AG08395 (cell line): ENCODE measurements at places on chromosomes 7 and 10.

GRCh38 chr7:154427533-154427932 lies 375.3 kb downstream of the DPP6 start:
- no peak for DNase-seq

DNA sequence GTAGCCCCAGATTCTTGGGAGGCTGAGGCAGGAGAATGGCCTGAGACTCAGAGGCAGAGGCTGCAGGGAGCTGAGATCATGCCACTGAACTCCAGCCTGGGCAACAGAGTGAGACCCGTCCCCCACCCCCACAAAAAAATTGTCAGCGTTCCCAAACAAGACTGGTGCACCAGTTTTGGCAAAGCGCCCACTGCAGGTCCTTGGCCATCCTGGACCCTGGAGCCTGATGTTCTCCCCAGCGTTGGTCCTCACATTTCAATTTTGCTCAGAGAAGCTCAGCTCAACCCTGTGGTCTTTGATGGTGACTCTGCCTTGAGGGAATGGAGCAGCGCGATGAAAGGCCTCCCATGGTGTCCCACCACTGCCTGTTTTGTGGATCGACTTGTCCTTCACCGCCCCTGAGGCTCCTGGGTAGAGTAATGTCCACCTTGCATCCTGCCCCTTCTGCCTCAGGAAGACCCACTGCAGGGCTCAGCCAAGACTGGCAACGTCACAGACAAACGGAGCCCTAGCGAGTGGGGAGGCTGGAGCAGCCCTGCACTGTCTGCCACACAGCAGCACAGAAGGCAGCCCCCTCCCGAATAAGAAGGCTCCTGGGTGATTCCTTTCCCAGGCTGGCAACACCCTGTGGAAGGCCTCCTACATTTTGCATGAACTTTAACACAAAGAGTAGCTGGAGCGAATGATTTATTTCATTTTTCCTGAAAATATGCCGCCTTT lies 410.9 kb downstream of the TCERG1L start:
- no peak for DNase-seq

DNA sequence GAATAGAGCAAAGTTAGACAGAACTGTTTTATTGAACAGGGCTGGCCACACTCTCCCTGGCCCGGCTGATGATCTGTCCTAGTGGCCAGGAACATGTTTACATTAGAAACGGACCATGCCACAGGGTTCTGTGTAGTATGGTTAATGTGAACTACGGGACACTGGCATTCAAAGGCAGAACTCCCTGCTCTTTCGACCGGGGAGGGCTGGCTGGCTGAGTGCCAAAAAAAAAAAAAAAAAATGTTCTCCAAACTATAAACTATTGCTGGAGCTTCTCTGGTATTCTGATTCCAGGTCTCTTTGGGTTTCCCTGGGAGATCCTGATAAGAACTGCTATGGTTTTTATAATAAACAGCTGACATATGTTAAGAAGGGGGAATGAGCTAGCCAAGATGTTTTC lies 1262.6 kb upstream of the SORCS1 start:
- DNase-seq, result no peak

GRCh38 chr10:7261351-7261750 lies 149.5 kb downstream of the SFMBT2 start:
- DNase-seq, result no peak

DNA sequence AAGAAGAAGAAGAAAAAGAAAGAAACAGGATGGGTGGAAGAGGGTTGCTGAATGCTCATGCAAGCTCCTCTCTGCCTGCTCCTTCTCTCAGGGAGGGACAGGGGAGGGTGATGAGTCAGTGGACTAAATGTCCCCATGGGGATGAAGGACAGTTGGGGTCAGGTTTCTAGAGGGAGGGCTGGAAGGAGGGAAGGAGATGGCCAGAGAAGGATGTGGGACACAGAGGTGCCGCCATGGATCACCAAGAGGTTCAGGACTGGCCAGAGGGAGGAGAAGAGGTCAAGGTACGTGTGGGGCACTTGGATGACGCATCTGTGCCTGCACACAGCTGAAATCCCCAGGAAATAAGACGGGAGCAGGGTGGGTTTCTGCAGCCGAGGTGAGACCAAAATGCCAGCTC lies 88.9 kb upstream of the GTF2I start:
- no peak for DNase-seq

GRCh38 chr10:103761075-103761920 lies 94.1 kb downstream of the SH3PXD2A start:
- no peak for DNase-seq

GRCh38 chr7:37705976-37706375 lies 22.4 kb downstream of the GPR141 start:
- no peak for DNase-seq

GRCh38 chr7:153657182-153657800 lies 394.9 kb upstream of the DPP6 start:
- no peak for DNase-seq

DNA sequence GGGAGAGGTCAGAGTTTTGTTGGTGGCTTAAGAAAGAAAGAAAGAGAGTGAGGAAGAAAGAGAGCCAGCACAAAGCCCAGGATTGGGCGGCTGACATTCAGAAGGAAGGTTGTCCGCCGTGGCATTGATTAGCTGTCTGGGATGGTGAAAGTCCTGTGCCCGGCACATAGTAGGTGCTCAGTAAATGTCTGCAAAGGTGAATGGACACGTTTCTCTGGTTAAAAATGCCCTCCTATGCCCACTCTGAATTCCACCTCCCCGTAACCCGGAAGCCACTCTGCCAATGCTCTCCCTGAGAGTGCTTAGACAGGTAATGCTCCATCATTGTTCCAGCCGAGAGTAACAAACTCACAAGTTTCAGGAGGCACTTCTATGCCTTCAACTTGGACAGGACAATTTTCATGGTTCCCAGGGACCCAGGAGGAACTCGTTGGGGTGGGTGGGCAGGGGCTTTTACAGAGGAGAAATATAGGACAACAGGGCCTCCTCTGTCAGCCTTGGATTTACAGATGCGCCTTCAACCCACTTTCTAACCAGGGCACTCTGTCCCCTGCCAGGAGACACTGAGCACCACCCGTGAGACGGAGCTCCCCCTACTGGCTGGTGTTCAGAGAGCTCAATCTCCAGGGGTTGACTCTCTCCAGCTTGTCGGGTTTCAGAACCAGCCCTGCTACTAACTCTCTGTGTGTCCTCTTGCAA lies 411.5 kb upstream of the ZMIZ1 start:
- peak; percentile 74 for DNase-seq

DNA sequence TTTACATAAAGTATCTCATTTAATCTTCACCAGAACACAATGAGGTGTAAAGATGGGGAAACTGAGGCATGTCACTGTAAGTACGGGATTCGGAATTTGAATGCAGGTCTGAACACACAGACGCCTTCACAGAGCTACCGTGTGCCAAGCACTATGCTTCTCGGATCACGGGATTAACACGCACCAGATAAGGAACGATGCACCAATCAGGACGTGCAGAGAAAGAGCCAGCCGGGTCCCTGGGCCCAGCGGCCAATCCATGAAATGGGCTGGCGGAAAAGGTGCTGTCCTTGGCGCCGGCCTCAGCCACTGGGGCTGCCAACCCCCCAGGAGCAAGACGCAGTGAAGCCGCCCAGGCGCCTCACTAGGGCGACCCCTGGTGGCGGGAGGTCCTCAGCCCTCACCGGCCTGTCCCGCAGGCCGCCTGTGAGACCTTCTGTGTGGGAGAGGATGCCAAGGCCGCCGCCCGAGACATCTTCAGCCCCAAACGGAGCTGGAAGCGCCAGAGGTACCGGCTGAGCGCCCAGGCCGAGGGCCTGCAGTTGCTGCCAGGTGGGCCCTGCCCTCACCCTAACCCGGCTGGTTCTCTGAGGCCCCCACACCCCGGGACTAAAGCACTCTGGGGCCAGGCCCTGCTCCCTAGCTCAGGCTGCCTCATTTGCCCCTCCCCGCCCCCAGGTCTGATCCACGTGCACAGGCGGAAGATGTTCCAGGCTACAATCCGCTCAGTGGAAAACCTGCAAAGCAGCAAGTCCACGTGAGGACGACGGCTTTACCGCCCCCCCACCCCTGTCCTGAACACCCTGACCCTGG lies 15.6 kb downstream of the ATG9B start:
- peak; percentile 65 for DNase-seq

- no peak for DNase-seq
Measured at GRCh38 chr7:26376175-26376917, 84.7 kb downstream of the SNX10 start.

DNA sequence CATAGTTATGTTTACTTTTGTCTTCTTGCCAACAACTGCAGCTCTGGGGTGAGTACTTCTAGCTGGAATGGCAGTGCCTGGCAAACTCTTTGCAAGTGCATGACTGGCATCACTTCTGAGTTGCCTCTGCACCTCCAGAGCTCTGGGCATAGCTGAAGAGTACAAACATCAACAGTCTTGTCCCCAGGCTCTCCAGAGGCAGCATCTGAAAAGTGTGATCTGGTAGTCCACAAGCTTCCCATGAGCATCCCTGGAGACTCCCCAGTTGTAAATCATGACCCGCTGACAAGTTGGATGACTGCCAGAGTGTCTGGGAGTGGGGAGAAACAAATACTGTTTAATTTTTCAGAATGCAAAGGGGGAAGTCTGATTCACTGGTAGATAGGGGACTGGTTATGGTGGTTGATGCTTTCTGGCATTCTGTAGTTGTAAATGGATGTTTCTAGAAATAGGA lies 138.9 kb upstream of the CDK13 start:
- peak; percentile 45 for DNase-seq

DNA sequence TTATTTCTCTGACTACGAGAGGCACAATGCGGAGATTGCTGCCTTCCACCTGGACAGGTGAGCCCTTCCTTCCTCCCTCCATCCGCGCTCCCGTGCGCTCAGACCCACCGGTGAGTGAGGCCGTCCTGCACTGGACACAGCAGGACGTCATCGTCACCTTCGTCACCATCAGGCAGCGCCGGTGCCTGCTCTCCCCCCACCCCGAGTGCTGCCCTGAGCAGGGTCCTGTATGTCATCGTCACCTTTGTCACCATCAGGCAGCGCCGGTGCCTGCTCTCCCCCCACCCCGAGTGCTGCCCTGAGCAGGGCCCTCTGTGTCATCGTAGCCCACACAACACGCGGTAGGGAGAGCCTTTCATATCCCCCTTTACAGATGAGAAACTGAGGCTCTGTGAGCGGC lies 43.5 kb upstream of the FOXL3 start:
- no peak for DNase-seq

GRCh38 chr10:58590152-58590840 lies 77.6 kb downstream of the BICC1 start:
- peak; percentile 94 for DNase-seq

GRCh38 chr7:141557360-141557759 lies 6.2 kb downstream of the AGK start:
- no peak for DNase-seq

DNA sequence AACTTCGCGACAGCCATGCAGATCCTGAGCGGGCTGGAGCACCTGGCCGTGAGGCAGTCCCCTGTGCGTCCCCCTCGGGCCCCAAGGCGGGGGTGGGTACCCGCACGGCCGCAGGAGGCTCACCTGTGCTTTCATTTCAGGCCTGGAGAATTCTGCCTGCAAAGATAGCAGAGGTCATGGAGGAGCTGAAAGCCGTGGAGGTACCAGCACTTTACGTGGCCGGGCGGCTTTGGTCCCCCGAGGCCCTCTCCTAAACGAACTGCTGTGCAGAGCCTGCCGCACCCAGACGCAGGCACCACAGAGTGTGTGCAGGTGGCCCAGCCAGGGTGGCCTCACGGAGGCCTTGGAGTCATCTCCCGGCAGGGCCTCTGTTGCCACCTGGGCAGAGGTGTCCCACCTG lies 11.1 kb upstream of the UTF1 start:
- no peak for DNase-seq

- DNase-seq, result no peak
Measured at GRCh38 chr7:43351683-43352082, 231.2 kb upstream of the STK17A start.

DNA sequence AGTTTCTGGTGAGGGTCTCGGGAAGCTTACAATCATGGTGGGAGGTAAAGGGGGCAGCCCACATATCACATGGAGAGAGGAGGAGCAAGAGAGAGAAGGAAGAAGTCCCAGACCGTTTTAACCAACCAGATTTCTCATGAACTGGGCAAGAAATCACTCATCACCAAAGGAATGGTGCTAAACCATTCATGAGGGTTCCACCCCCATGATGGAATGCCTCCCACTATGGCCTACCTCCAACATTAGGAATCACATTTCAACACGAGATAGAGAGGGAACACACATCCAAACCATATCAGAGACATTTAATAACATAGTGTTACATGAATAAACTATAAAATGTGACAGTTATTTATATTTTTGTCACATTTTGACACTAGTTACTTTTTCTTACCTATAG lies 214.8 kb upstream of the MAGI2 start:
- DNase-seq, result no peak

- DNase-seq, result no peak
Measured at GRCh38 chr7:15068324-15068723, 165.8 kb upstream of the DGKB start.

DNA sequence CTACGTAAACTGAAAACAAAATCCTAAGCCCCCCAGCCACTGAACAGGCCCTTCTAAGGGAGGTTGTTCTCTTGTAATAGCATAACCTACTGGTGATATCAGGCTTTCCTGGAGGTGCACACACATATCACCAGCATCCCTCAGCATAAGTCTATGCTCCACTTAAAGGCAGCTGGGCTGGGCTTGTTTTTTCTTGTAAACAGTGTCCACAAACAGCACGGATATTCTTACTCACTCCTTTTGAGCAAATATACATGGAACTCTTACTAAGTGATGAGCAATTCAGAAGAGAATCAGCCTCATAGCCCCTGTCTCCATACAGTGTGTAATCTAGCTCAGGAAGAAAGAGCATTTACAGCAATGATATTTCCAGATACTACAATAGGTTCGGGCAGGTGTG lies 2.4 kb downstream of the LRIT1 start:
- no peak for DNase-seq
